Activated CD4-positive, alpha-beta memory T cell treated with anti-CD3 and anti-CD28 coated beads, Interleukin-2, amount 10 ng/mL, durations not matched to agents 7 days and 5 days (primary cell): ENCODE measurements at places on chromosomes 16 and 17. TPM values are rescaled to one million over a fixed set of nuclear protein-coding genes. Genes with fewer than 3 reads are reported as not detected.

The TTLL6 gene
- not detected for total RNA-seq

The METTL9 gene
- total RNA-seq, result 86.1 TPM

The CLEC3A gene
- not detected for total RNA-seq

The TMED6 gene
- 1.8 TPM for total RNA-seq

The CDRT4 gene
- 5.3 TPM for total RNA-seq

The AATK gene
- 1.8 TPM for total RNA-seq

The SHPK gene
- 10.4 TPM for total RNA-seq

The HOXB3 gene
- 12.1 TPM for total RNA-seq

The OTOP2 gene
- not detected for total RNA-seq

The SLC52A1 gene
- 0.65 TPM for total RNA-seq

The MIEN1 gene
- 40.1 TPM for total RNA-seq

The TTYH2 gene
- 25.6 TPM for total RNA-seq

The GNGT2 gene
- total RNA-seq, result 22.7 TPM

The TP53TG3C gene
- not detected for total RNA-seq

The MINK1 gene
- 107 TPM for total RNA-seq

The PIK3R6 gene
- 2.0 TPM for total RNA-seq

The RAB37 gene
- 58.5 TPM for total RNA-seq

The MYH13 gene
- not detected for total RNA-seq

The AGRP gene
- total RNA-seq, result not detected

The ACSM2A gene
- total RNA-seq, result not detected

The SPATA22 gene
- not detected for total RNA-seq

The CCDC102A gene
- 9.7 TPM for total RNA-seq

The FZD2 gene
- total RNA-seq, result 0.25 TPM

The C16orf89 gene
- total RNA-seq, result not detected

The MLX gene
- 52.2 TPM for total RNA-seq

The RMI2 gene
- total RNA-seq, result 46.6 TPM

The ARHGAP23 gene
- total RNA-seq, result 0.73 TPM

The ARL5C gene
- not detected for total RNA-seq

The PRR35 gene
- not detected for total RNA-seq

The NPIPB4 gene
- 96.4 TPM for total RNA-seq

The ABCA3 gene
- total RNA-seq, result 8.7 TPM

The STH gene
- total RNA-seq, result not detected

The RDM1 gene
- total RNA-seq, result 16.9 TPM
